Vagina (tissue), 2 donors: ENCODE measurements at places on chromosomes 7 and 10.

GRCh38 chr7:32164341-32164996, 94.3 kb upstream of the PDE1C start:
- DNase-seq = no peak

- DNase-seq = no peak
Measured at GRCh38 chr10:97174941-97175340, 10.8 kb downstream of the SLIT1 start.

GRCh38 chr10:103982639-103983038, 15.7 kb downstream of the SLK start:
- no peak for DNase-seq

DNA sequence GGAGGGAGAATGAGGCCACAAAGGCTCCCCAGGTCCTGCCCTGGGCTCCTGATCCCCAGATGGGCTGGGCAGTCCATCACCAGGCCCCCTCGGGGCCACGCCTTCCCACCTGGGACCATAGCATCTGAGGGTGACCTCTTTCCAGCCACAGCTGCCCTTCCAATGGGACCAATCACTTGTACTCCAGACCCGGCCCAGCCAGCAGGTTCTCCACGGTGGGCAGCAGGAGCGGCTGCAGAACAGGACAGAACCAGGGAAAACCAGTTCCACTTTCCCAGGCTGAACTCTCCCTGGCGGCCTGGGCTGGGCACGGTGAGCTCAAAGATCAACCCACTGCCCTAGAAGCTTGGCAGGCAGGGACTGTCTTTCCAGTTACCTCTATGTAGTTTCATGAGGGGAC, 257.6 kb downstream of the MAD1L1 start:
- DNase-seq = no peak

GRCh38 chr7:114916261-114916892, 5.5 kb upstream of the MDFIC start:
- DNase-seq = no peak

GRCh38 chr10:89438525-89438924, 24.2 kb downstream of the IFIT5 start:
- no peak for DNase-seq

- no peak for DNase-seq
Measured at GRCh38 chr10:126160971-126161630, 227.2 kb downstream of the ADAM12 start.

- DNase-seq = no peak
Measured at GRCh38 chr10:103111918-103112877, 80.9 kb downstream of the NT5C2 start.

- no peak for DNase-seq
Measured at GRCh38 chr7:157909370-157909769, 572.6 kb downstream of the DNAJB6 start.

DNA sequence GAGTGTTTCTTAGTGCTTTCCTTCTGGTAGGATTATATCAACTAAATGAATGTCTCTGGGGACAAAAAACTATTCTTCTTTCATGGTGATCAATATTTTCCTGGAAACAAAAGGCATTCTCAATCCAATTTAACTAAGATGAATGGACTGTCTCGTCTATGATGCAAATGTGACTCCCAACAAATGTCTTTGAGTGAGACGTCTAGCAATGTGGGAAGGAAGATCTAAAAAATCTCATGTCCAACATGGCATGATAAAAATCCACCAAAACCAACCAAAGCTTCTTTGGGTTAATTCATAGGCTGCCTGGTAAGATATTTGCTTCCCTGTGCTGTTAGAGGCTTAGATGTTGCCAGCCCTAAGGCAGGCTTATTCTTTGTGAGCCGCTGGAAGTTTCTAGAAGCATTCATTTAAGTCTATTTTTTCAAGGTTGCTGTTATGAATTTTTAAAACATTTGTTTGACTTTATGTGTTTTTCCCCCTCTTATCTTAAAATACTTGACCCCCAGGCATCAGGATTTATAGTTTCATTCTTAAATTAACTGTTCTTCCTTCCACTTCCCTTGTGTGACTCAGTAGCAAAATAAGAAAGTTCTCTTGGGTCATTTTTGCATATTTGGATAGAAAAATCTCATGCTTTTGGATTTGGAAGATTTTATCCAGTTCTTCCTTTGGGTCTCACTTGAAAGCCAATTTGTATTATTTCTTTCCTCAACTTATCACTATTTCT, 156.3 kb downstream of the NRP1 start:
- no peak for DNase-seq

GRCh38 chr10:103732339-103733044, 122.9 kb downstream of the SH3PXD2A start:
- no peak for DNase-seq

DNA sequence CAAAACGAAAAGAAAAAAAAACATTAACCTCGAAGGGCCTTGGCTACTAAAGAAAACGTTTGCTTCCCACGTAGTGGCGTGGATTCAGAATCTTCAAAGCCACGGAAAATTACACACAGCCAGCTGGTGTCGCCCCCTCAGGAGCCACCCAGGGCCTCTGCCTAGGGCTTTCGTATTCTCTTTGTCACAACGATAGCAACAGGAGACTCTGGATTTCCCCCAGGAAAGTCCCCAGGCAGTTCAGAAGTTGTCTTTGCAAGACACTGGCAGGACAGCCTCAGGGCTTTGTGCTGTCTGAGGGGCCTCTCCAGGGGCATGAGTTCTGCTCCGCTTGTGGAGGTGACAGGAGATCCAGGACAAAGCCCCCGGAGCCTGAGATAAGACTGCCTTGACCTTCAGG, 150.2 kb upstream of the INSYN2A start:
- no peak for DNase-seq

- DNase-seq = no peak
Measured at GRCh38 chr10:25934621-25935139, 651 bp downstream of the MYO3A start.

GRCh38 chr7:132381742-132382472, 194.4 kb downstream of the PLXNA4 start:
- DNase-seq = no peak

DNA sequence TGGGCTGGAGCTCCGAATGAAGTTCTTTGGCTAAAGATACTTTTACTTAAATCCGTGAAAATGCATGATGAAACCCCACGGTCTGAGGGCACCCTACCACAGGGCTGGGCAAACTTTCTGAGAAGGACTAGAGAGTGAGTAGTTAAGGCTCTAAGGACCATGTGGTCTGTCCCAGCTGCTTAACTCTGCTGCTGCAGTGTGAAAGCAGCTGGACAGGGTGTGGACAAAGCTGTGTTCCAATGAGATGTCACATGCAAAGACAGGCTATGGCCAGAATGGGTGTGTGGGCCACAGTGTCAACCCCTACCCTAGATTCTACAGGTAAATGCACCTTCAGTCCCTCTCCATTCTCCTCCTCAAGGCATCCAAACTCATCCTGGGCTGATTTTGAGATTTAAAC, 18.8 kb downstream of the PDIA4 start:
- no peak for DNase-seq

GRCh38 chr7:85023066-85023712, 163.7 kb downstream of the SEMA3D start:
- no peak for DNase-seq

DNA sequence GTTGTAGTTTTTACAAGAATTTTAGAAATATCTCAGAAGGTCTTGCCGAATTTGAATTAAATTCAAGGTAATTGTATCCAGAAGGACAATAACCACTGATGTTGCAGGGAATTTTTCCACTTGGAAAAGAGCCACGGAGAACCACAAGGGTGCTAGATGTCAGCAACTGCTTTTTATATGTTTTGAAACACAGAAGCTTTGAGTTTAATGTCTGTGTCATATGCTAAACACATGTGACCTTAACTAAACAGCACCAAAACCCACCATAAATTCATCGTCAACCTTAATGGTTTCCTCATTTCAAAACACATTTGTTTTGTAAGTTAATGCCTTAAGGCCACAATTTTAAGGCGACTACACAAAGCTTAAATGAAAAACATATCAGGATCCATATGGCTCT, 106.9 kb downstream of the COL28A1 start:
- no peak for DNase-seq

GRCh38 chr10:33566426-33566825, 232.0 kb upstream of the NRP1 start:
- DNase-seq = no peak
